Effector memory CD4-positive, alpha-beta T cell (primary cell): ENCODE measurements at places on chromosomes 7 and 10.

- no peaks in the 10 kb centered on the region for H3K36me3 ChIP-seq
- DNase-seq = no peak
- H3K4me3 ChIP-seq = no peak overlapping the region
- H3K27me3 ChIP-seq = no peaks in the 10 kb centered on the region
Observed at GRCh38 chr10:7956508-7956907, 98.0 kb upstream of the GATA3 start.

DNA sequence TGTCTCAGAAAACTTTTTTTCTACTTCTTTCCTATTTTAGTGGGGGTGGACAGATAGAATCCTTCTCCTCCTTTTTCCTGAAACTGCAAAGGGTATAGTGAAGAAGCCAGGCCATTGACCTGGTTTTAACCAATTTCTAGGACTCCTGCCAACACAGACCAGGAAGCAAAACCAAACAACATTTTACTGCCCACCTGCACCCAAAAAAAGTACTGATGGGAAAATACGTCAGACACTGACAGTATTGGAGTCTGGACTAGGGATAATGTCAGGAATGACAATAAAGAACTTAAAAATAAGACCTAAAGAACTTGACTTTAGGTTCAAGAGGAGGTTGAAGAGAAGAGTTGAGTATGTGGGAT, 5.0 kb upstream of the STEAP4 start:
- H3K4me1 ChIP-seq = no peaks in the 10 kb centered on the region
- no peak overlapping the region for H3K4me3 ChIP-seq
- no peak overlapping the region for H3K27ac ChIP-seq

DNA sequence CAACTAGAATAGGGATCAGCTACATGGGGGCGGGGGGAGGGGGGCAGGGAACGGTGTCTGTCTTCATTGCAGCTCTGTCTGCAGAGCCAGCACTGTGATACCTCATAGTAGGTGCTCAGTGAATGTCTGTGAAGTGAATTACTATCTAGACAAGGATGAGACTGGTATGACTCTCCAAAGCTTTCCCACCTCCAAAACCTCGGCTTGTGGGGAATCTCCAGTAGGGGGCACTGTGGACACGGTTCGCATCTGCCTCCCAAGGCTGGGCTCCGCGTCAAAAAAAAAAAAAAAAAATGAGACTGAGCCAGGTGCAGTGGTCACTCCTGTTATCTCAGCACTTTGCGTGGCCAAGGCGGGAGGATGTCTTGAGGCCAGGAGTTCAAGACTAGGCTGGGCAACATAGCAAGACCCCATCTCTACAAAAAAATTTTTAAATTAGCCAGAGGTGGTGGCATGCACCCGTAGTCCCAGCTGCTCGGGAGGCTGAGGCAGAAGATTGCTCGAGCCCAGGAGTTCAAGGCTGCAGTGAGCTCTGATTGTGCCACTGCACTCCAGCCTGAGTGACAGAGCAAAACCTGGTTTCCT, 9.6 kb downstream of the TRIM56 start:
- no peak for DNase-seq
- H3K4me1 ChIP-seq = no peaks in the 10 kb centered on the region
- peaks cover 2% of the 10 kb centered on the region for H3K36me3 ChIP-seq
- H3K27ac ChIP-seq = no peak overlapping the region
- H3K27me3 ChIP-seq = no peaks in the 10 kb centered on the region

DNA sequence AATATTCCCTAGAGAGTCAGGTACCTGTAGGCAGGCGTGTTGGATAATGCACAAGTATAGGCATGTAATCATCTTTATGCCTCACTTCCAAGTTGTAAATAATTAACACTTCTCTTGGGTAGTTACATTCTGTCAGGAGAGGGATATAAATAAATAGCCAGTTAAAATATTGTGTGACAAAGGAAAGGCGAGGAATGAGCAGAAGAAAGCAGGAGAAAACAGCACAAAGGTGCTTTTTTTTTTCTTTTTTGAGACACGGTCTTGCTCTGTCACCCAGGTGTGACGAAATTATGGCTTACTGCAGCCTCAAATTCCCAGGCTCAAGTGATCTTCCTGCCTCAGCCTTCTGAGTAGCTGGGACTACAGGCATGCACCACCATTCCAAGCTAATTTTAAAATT, 99.2 kb upstream of the LYZL2 start:
- no peaks in the 10 kb centered on the region for H3K36me3 ChIP-seq
- no peaks in the 10 kb centered on the region for H3K4me1 ChIP-seq
- H3K27ac ChIP-seq = no peak overlapping the region
- no peak for DNase-seq

GRCh38 chr10:125936331-125936730, 40.0 kb downstream of the FANK1 start:
- H3K27ac ChIP-seq = no peak overlapping the region
- H3K36me3 ChIP-seq = no peaks in the 10 kb centered on the region
- no peaks in the 10 kb centered on the region for H3K4me1 ChIP-seq
- H3K27me3 ChIP-seq = no peaks in the 10 kb centered on the region
- no peak overlapping the region for H3K4me3 ChIP-seq
- DNase-seq = no peak

GRCh38 chr10:79028056-79028430, 40.7 kb upstream of the ZMIZ1 start:
- H3K4me1 ChIP-seq = peaks cover 12% of the 10 kb centered on the region
- DNase-seq = no peak

DNA sequence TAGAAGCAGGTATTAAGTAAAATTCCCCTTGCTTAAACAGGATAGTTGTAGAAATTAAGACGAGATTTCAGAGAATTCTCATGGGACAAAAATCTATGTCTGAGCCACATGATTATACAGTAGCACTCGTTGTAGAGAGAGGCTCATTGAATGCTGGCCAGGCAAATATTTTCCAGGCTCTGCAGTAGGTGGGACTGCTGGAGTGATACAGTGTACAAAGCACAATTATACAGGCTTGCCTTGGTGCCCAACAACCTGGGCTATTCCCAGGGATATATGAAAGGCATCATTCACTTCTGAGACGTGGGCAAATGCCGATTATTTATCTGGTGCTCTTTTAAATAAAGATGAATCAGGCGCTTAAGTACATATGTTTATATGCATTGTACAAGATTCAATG, 380.6 kb downstream of the PHTF2 start:
- no peaks in the 10 kb centered on the region for H3K4me1 ChIP-seq
- no peak for DNase-seq
- H3K4me3 ChIP-seq = no peak overlapping the region
- H3K27me3 ChIP-seq = no peaks in the 10 kb centered on the region
- H3K27ac ChIP-seq = no peak overlapping the region
- H3K36me3 ChIP-seq = no peaks in the 10 kb centered on the region

- no peak overlapping the region for H3K27ac ChIP-seq
- no peak overlapping the region for H3K4me3 ChIP-seq
- no peaks in the 10 kb centered on the region for H3K36me3 ChIP-seq
- no peak for DNase-seq
Observed at GRCh38 chr10:775245-776075, 86.0 kb upstream of the DIP2C start.

GRCh38 chr7:149544028-149544427, 46.4 kb upstream of the ZNF746 start:
- no peak for DNase-seq
- no peaks in the 10 kb centered on the region for H3K4me1 ChIP-seq
- H3K27ac ChIP-seq = no peak overlapping the region
- no peak overlapping the region for H3K4me3 ChIP-seq
- no peaks in the 10 kb centered on the region for H3K27me3 ChIP-seq

- H3K36me3 ChIP-seq = no peaks in the 10 kb centered on the region
- no peaks in the 10 kb centered on the region for H3K27me3 ChIP-seq
- H3K4me1 ChIP-seq = no peaks in the 10 kb centered on the region
- H3K27ac ChIP-seq = no peak overlapping the region
Observed at GRCh38 chr10:69480068-69480412, 28.8 kb downstream of the TSPAN15 start.

DNA sequence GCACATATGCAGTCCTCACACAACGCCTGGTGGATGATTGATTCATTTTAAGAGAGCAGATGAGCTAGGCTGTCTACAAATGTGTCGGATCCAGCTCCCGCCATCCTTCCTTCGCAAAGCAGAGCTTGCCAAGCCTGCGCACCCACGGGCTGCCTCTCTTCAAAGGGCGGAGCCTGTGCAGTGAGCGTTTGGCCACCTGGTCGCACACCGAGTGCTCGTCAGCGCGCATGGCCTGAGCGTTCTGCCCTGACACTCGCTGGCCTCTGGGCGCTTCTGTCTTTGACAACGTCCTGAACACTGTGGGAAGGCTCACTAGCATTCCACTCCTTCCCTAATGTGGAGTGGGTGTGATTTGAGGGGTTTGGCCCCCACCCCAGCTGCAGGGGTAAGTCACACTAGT, 47.1 kb upstream of the TMEM72 start:
- DNase-seq = no peak
- H3K27ac ChIP-seq = no peak overlapping the region
- H3K36me3 ChIP-seq = no peaks in the 10 kb centered on the region
- peaks cover 11% of the 10 kb centered on the region for H3K27me3 ChIP-seq

GRCh38 chr10:92761571-92761970, 71.8 kb downstream of the HHEX start:
- no peak overlapping the region for H3K4me3 ChIP-seq
- no peaks in the 10 kb centered on the region for H3K36me3 ChIP-seq
- no peak overlapping the region for H3K27ac ChIP-seq

DNA sequence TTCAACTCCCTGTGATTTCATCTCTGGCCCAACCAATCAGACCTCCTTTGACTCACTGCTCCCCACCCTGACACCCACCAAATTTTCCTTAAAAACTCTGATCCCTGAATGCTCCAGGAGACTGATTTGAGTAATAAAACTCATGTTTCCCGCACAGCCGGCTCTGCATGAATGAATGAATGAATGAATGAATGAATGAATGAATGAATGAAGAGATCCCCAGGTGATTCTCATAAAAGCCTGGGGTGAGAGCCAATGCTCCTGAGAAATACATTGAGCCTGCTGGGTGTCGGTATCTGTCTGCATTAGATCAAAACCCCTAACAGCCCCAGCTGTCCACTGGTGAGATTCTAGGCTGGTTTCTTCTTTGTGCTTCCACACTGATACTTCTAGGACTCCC, 58.7 kb downstream of the HTR7 start:
- H3K27ac ChIP-seq = no peak overlapping the region
- no peaks in the 10 kb centered on the region for H3K36me3 ChIP-seq
- no peaks in the 10 kb centered on the region for H3K4me1 ChIP-seq
- H3K4me3 ChIP-seq = no peak overlapping the region

- H3K27me3 ChIP-seq = no peaks in the 10 kb centered on the region
- H3K4me3 ChIP-seq = no peak overlapping the region
- H3K27ac ChIP-seq = no peak overlapping the region
Observed at GRCh38 chr7:106060394-106060920, 51.7 kb downstream of the SYPL1 start.

DNA sequence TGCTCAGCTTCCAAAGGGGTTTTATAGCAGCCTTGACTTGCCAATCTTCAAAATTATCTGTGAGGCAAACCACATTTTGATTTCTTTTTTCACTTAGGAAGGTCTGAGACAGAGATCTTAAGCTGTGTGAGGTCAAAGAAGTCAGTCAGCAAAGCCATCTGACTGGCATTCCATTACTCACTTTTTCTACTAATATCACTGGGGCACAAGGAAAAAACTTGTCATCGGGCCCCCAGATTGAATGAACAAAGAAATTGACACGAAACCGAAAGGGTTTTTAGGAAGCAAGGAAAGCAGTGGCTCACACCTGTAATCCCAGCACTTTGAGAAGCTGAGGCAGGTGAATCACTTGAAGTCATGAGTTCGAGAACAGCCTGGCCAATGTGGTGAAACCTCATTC, 78.5 kb upstream of the FRMD4A start:
- H3K4me3 ChIP-seq = no peak overlapping the region
- H3K4me1 ChIP-seq = peaks cover 12% of the 10 kb centered on the region
- peaks cover 4% of the 10 kb centered on the region for H3K27me3 ChIP-seq

DNA sequence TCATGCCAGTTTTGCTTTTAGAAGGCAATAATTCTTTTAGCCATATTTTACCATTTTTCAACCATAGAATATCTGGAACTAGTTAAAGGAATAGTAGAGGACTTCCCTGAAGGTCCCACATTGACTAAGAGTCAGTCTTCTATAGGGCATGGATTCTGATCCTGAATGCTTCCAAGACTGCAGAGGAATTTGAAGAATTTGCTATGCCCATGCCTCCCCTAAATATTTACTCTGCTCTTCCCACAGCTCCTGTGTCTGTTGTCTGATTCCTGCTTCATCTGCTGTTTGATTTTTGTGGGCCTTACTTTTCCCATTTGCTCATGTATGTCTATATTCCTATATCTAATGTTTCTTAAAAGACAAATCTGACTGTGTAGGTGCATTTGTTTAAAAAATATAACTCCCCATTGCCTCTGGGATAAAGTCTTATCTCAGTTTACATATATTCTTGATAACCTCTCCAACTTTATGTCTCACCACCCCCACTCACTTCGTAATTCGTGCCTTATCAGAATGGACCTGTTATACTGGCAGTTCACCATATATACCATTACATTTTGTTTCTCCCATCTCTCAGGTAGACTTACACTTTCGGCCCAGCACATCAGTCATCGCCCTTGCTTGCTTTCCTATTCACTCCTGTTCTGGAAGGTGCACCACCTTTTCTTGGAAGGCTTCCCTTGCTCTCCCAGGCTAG, 33.9 kb downstream of the LRRC4 start:
- peaks cover 14% of the 10 kb centered on the region for H3K36me3 ChIP-seq
- H3K4me1 ChIP-seq = no peaks in the 10 kb centered on the region
- no peak overlapping the region for H3K27ac ChIP-seq
- no peak for DNase-seq
- H3K27me3 ChIP-seq = no peaks in the 10 kb centered on the region
